ENCODE measurements at places on chromosomes 2 and 18.

DNA sequence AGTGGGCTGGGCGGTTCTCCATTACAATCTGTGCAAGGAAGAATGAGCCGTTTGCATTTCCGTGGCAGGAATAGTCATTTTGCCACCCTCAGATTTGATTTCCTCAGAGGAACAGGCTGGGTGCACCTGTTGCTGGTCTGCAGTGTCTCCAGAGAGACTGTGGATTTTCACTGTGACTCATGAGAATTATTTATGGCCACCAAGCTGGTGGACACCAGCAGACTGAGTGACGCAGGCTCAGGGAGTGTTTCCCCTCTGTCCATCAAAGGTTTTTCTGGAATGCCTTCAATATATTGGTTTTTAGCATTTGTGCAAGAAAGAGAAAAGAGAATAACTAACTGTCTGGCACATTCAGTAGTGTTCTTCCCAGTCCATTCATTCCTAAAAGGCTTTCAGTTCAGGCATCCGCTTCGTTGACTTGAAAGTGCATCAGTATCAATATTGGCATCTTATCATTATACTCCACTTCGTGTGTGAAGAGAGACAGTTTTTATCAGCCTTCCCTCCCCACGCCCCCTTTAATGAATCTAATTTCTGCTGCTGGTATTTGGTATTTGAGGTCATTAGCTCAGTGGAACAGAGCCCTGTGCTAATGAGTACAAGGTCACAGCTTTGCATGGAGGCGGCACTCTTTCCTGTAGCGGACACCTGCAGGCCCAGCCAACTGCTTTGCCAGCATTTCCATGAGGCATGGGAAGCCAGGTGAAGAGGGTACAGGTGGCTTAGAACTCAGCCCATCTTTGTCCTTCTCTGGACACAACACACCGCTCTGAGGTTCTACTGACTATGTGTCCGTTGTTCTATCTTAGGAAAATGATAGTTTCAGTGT is 39.9 kb downstream of the PRKCE start:
- DNase-seq, result no peak

DNA sequence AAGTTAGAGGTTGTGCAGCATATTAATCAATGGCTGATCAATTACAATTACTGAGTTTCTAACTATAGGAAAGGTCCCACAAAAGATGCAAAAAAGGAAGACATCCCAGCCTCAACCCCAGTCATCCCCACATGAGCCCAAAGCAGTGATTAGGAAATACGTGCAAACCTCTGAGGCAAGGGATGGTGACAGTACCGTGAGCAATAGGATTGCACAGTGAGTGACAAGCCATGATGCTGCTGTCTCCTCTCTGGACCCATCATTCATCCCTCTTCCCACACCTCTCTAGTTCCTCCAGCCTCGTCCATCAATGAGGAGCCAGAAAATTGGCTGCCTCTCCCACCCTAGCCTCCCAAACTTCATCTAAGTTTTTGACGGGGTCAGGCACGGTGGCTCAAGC is 4.0 kb upstream of the SLC11A1 start:
- no peak for DNase-seq

GRCh38 chr18:8207996-8208395 is 401.2 kb upstream of the RAB12 start:
- no peak for DNase-seq

GRCh38 chr2:70078384-70078783 is 8.9 kb upstream of the PCBP1 start:
- no peak for DNase-seq

DNA sequence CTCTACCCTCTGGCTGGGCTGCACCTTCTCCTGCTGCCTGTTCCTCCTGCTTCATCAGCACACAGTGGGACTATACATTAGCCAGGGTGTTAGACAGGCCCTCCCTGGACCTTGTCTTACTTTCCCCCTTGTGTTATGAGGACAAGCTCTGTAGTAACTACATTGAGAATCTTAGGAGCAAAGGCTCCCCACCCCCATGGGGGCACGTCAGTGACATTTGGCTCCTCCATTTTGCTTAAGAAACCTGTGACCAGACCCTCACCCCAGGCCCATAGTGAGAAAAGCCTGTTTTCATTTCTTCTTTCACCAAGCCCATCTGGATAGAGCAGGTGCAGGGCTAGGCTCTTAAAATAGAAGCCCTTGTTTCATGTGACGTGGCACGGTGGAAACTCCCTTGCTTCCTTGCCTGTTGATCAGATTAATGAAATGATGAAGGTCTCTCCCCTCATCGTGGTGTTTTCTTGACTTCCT is 146.7 kb downstream of the RPIA start:
- no peak for DNase-seq

- DNase-seq, result no peak
Measured at GRCh38 chr2:108304975-108305374, 16.3 kb downstream of the SULT1C2 start.

DNA sequence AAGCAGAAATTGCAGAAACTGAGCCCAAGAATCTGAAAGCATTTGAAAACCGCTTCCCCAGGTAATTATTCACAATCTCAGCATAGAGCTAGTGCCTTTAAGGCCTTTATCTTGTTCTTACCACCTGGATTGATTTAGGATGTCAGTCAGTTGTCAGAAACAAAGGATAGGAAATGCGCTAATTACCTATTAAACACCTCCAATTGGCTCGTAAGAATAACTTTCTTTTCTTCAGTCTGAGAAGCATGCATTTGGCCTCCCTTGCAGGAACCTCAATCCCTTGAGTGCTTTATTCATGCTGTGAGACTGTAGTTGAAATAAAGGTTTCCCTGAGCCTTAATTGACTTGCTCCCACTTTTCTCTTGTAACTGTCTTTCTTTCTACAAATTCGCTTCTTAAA is 400.3 kb upstream of the LRATD1 start:
- no peak for DNase-seq

GRCh38 chr2:207224791-207225482 is 59.2 kb upstream of the KLF7 start:
- DNase-seq, result no peak

- DNase-seq, result no peak
Measured at GRCh38 chr2:2134037-2134436, 197.0 kb downstream of the MYT1L start.

DNA sequence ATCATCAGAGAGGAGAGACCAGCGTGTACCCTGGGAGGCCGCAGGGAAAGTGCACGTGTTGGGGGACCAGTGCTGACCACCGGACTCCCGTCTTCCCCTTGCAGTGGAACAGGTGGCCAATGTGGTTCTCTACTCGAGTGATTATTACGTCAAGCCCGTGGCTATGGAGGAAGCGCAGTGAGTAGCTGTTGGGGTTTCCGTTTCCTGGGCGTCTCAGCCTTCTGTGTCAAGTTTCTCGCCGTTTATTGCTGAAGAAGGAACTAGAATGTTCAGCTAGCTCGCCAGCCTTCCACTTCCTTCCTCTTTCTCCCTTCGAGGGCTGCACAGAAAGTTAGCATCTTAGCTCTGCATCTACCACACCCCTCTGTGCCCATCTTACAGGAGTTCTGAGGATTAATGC is 22.8 kb upstream of the DGKD start:
- no peak for DNase-seq

GRCh38 chr2:174717273-174717672 is 47.0 kb downstream of the CHRNA1 start:
- no peak for DNase-seq

- no peak for DNase-seq
Measured at GRCh38 chr2:32714521-32714920, 86.7 kb downstream of the TTC27 start.

DNA sequence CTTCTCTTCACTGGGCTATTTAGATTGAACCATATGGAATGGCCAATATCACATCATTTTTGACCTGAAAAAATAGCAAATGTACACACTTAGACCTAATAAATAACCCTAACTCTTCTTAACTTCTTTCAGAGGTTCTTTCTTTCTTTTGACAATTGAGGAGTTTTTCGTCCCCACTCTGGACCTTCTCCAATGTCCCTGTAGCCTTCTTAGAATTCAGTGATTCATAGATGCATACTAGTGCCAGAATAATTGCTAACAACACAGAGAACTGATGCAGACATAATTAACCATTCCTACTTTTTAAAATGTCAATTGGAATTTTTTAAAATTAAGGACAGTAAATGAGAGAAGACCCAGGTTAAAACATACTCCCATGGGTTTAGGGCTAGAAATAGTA is 20.0 kb downstream of the DAPL1 start:
- no peak for DNase-seq

DNA sequence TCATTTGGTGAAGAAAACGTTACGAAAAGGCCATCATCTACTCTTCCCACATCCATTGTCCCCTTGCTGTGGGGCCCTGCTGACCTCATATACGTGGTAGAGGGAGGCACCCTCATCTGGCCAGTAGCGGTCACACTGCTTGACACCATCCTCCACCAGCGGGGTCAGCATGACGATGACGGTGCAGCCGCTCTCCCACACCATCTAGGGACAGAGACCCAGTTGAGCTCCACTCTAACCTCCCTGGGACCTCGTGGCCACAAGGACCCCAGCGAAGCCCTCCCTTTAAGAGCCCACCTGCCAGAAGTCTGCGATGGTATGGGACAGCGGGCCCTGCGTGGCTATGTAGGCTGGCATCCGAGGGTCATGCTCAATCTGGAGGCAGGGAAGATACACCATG is 13.1 kb downstream of the PTPRN start:
- no peak for DNase-seq

- DNase-seq, result no peak
Measured at GRCh38 chr18:66193938-66194337, 410.0 kb downstream of the CDH19 start.

GRCh38 chr2:100066246-100066645 is 76.1 kb downstream of the AFF3 start:
- no peak for DNase-seq

DNA sequence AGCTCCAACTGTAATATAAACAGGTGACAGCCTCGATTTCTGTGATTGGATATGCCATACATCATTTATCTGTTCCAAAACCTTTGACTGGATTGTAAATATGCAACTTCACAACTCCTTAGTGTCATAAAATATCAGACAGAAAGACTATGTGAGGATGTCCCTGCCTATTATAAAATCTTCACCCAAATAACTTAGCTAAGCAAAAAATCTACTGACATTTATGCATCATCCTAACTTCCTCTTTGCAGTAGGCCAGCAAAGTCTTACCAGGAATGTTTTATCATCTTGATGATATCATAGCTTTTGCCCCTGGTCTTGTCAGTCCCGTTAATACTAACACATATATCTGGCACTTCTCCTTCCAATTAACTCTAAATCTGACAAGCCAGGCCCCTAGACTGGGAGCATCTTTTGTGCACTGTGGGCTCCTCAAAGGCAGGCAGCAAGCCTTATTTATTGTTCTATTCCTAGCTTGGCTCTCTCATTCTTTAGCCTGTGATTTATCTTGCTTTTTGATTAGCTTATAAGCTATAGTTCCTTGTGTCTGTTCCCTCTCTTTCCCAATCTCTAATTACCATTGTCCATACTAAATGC is 356.5 kb upstream of the HNMT start:
- DNase-seq, result no peak

DNA sequence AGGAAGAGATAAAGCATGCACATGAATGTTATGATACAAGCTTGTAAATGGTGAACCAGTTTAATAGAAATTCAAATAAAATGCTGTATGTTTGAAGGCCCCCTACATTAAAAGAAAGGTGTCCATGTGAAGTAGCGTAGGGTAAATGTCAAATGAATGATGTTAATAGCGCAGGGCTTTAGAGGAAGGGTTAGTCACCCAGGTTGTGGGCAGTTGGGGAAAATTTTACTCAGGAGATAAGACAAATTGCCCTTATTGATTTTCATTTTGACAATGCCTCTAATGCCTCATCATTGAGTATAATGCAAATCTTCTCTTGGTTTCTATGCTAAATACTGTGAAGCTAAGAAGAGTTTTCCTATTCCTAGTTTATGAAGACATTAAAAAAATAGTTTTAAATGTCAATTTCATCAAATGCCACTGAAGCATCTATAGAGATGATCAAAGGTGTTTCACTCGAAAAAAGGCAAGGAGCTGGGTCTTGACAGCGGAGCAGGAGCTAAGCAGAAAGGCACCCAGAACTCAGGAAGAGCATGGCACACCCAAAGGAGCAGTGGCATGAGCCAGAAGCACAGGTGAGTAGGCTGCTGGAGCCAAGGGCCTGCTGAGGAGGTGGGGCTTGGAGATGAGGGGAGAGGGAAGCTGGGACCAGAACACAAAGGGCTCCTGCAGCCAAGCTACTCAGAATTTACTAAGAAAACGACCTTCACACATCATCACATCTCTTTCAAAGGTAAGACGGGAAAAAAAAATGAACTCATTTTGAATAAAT is 129.3 kb upstream of the ACKR3 start:
- no peak for DNase-seq

DNA sequence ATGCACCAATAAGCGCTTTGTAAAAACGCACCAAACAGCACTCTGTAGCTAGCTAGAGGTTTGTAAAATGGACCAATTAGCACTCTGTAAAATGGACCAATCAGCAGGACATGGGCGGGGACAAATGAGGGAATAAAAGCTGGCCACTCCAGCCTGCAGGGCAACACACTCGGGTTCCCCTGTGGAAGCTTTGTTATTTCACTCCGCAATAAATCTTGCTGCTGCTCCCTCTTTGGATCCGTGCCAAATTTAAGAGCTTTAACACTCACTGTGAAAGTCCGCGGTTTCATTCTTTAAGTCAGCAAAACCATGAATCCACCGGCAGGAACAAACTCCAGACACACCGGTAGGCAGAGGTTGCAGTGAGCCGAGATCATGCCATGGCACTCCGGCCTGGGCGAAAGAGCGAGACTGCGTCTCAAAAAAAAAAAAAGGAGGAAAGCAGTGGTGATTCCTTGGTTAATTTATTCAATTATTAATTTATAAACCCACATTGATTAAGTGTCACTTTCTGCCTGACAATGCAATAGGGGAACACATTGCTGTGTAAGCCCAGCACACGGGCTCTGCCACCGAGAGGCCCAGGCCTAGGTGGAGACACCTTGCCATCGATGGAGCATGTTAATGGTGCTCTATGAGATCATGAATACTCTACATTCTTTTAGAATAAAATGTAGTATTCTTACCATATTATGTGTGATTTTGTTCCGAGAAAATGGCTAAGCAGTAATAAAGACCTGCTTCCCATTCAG is 687.6 kb upstream of the HS6ST1 start:
- DNase-seq, result no peak

GRCh38 chr2:191500884-191501560 is 176.9 kb upstream of the NABP1 start:
- DNase-seq, result no peak

Measured in MCF 10A (cell line).